NCI-H446 (cell line): ENCODE measurements at places on chromosomes 3 and 15.
A peak's percentile ranks its signal among the peaks of the same experiment; 100 is the strongest.

DNA sequence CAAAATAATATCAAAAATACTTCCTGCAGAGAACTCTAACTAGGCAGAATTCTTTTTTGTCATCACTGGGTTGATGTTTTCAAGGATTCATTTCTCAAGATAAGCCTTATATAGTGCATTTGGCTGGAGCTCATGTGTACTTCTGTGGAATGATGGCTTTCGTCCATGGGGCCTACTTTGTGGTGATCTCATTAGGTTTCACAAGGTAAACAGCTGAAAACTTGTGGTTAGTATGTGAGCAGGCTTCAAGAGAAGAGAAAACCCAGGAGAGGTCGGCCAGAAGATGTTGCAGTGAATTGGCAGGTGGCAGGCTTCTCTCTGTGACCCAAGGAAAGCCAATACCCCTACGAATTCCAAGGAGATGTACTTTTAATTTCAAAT, 121.4 kb upstream of the PHLDB2 start:
- no peak for DNase-seq

DNA sequence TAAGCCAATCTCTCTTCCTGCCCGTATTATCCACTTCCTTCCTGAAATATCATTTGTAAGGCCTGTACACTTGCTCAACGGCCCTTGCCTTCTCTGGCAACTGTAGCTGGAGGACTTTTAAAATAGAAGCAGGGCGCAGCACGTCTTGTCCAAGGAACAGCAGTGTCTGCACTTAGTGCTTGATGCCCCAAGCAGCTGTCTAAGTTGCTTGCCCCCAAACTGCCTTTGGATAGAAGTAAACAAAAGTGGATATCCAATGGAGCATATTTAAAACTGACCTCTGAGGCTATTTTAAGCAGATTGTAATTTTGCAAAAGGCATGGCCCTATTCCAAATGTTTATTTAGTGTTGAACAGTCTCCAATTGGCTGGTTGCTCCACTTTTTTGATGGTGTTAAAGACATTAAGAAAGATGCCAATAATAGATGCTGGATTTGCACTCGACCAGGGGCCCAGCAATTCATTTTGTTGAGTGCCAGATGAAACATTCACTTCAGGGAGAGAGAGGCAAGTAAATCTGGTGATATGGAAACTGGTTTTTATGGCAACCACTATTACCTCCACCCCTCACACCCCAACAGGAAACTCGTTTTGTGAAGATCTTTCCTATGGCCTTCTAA, 526.8 kb upstream of the TBL1XR1 start:
- peak; percentile 97 for DNase-seq

- no peak for DNase-seq
Observed at GRCh38 chr3:4517643-4518311, 24.6 kb downstream of the ITPR1 start.

GRCh38 chr3:73314151-73314951, 252.9 kb downstream of the EBLN2 start:
- DNase-seq, result no peak

- DNase-seq, result no peak
Observed at GRCh38 chr15:45665261-45665660, 30.4 kb downstream of the SQOR start.

GRCh38 chr3:158810823-158811724, 9.2 kb downstream of the MFSD1 start:
- no peak for DNase-seq

DNA sequence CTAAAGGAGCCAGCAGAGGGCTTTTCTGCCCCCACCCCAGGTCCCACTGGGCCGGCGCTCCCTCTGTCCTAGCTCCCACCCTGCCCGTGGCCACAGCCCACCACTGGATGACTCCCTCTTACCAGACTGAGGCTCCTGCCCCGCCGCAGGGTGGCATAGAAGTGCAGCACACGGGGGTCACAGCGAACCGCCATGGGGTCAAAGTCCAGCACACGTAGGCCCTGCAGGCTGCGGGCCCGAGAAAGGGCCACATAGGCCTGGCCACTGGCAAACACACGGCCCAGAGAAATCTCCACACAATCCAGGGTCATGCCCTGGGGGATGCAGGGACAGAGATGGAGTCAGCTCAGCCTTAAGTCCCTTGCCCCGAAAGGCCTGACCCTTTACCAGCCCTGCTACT, 9.0 kb downstream of the PIF1 start:
- no peak for DNase-seq

- no peak for DNase-seq
Observed at GRCh38 chr15:70604666-70605315, 158.6 kb downstream of the UACA start.

DNA sequence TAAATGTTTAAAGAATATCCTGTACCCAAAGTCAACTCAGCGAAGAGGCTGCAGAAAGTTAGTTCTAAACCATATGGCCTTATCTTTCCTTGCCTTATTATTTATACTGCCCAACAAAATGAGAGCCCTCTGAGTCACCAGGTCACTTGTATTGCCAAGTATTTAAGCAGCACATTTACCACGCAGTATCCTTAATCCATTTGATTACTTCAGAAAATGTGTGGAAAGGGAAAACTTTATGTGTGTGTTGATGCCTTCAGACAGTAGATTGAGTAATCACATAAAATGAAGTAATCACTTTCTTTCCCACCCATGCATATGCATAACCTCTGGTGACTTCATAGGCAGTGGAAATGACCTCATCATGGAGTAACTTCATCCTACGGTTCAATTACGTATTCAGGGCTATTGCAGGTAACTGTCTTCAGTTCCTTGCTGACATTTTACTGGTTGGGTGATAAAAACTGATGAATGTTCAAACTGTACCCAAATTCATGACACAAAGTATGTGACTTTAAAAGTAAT, 7.5 kb upstream of the CADPS start:
- DNase-seq, result no peak

DNA sequence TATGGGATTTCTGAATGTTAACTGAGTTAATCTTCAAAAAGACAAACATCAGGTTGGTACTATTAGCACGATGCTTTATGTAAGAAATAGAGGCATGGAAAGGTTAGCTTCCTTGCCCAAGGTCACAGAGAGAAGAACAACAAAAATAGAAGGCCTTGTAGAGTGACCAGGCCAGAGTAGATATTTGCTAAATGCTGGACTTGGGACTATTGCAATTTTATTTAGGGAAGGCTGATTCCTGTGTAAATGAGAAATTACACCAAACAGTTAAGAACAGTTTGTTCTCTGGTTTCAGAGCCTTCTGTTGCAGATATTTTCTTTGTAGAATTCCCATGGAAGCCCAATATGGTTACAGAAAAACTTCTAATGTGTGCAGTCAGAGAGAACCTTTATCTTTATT, 16.4 kb upstream of the SLITRK3 start:
- DNase-seq, result no peak

- DNase-seq, result no peak
Observed at GRCh38 chr15:26128611-26129140, 265.5 kb upstream of the ATP10A start.

- no peak for DNase-seq
Observed at GRCh38 chr15:66684136-66684681, 17.8 kb upstream of the SMAD6 start.

DNA sequence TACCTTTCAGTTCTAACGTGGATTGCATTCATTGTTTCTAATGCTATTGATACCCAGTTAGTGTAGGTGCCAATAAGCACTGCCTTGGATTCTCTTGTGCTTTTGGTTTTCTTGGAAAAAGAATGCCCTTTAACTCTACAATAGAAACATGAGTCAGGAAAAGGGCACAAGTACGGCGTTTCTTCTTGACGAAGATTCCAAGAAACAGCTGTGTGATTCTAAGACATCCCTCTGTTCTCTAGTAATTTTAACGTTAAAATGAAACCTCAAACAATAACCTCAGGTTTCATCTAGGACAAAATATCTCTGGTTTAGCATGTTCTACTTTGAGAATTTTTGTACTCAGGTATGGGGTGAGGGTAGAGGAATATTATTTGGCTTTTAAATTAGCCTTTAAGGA, 540.5 kb upstream of the ATP11B start:
- no peak for DNase-seq

GRCh38 chr15:29278436-29279105, 8.9 kb upstream of the NSMCE3 start:
- DNase-seq, result no peak

- no peak for DNase-seq
Observed at GRCh38 chr15:87777054-87777561, 479.4 kb downstream of the NTRK3 start.

DNA sequence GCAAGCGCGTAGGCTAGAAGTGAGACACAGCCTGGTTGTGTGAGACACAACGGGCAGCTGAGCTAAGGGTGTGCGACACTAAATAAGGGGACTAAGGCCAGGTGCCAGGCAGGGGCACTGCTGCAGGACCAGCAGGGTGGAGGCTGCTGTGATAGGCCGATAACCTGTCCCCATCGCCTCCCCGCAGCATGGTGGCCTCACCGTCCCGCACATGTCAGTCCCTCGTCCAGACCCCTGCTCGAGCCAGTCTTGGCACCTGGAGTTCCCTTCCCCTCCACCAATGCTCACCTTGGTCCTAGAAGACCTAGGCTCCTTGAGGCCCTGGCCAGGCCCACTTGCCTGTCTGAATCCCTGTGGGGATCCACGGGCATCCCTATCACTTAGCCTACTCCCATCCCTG, 96.1 kb downstream of the HMG20A start:
- DNase-seq, result no peak

GRCh38 chr3:33658621-33658990, 59.4 kb downstream of the CLASP2 start:
- DNase-seq, result no peak

GRCh38 chr3:42572278-42572677, 9.5 kb downstream of the SEC22C start:
- no peak for DNase-seq

DNA sequence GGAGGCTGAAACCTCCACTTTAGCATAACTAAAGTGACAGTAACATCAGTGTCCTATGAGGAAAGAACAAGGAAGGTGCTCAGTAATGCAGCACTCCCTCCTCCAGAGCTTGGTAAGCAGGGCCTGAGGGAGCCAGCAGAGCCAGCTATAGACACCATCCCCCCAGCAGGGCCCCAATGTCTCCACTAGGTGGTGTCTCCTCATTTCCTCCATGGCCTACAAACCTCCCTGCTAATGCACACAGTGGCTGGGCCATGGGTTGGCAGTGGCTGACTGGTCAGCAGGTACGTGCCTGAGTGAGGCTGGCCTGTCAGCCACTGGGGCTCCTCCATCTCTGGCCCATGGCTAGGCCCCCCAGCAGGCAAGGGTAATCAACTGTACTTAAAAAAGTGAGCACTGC, 13.6 kb downstream of the MRPS25 start:
- no peak for DNase-seq

- DNase-seq, result no peak
Observed at GRCh38 chr3:149145356-149145755, 15.9 kb downstream of the HPS3 start.

GRCh38 chr15:89998141-89998661, 2.9 kb upstream of the ZNF710 start:
- no peak for DNase-seq

- DNase-seq, result no peak
Observed at GRCh38 chr3:46433841-46434240, 26.8 kb downstream of the CCRL2 start.

GRCh38 chr15:40149339-40149738, 11.5 kb upstream of the BUB1B start:
- no peak for DNase-seq

- no peak for DNase-seq
Observed at GRCh38 chr3:17605032-17605431, 137.4 kb downstream of the TBC1D5 start.

DNA sequence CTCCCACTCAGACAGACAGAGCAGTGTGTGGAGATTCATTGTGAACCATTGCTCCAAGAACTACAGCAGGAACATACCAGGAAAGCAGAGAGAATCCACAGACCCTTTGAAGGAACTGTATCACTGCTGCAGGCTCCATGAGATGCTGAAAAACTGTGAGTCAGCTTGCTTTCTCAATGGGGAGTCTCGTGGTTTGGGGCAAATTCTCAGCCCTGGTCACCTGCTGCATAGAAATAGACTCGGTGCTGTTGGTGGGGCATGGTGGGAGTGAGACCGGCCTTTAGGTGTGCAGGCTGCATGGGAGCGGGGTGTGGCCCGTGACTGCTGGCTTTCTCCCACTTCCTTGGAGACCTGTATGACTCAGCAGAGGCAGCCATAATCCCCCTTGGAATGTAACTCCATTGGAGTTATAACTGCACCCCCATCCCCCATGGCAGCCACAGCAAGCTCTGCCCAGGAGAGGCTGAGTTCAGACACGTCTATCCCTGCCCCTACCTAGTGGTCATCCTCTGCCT, 35.6 kb downstream of the ALCAM start:
- DNase-seq, result no peak

DNA sequence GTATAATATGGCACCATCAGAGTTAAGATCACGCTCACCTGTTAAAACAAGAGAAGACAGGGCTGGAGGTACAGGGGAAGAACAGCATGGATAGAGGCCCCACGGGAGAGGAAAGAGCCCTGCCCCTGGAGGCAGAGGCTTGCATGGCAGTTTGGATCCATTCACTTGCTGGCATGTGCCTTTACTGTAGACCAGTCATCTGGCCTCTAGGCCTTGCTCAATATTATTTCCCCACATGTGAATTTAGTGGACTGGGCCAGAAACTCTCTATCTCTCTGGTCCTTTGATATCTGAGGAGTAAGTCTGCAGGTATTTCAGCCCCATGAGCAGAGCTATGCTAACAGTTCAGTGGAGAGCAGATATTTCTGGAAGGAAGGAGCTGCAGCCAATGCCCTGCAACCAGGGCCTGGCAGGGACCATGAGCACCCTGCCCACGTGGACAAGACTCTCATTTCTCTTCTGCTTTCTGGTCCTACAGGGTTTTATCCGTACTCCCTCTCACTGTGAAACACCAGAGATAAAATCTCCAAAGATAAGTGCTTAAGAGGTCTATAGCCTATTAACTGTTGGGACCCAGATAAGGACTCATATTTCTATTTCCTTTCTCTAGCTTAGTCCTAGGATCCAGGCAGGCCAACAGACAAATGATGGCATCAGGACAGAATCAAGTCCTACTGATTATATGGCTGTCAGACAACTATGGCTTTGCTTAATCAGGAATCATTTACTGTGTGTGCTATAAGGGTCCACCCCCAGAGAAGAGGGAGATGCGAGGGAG, 65.0 kb downstream of the CLDN11 start:
- no peak for DNase-seq

DNA sequence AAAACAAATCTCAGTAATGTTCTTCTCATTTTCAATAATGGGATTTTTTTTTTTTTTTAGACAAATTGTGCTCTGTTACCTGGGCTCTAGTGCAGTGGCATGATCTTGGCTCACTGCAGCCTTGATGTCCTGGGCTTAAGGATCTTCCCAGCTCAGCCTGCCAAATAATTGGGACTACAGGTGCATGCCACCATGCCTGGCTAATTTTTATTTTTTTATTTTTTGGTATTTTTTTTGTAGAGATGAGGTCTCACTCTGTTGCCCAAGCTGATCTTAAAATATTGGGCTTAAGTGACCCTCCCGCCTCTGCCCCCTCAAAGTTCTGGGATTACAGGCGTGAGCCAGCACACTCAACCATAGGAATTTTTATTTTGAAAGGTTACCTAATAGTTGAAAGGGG, 126.2 kb downstream of the MDFIC2 start:
- no peak for DNase-seq

GRCh38 chr3:141860086-141860669, 16.3 kb upstream of the ATP1B3 start:
- DNase-seq, result no peak
